Hematopoietic multipotent progenitor cell treated with erythropoietin and hydrocortisone succinate and interleukin-3 and kit ligand, for 4 days (in vitro differentiated cells): ENCODE measurements at places on chromosomes 2 and 18.

GRCh38 chr18:58205443-58206160, 161.6 kb downstream of the NEDD4L start:
- no peak for DNase-seq

GRCh38 chr2:161576421-161576820, 47.8 kb upstream of the SLC4A10 start:
- DNase-seq = peak; percentile 57

DNA sequence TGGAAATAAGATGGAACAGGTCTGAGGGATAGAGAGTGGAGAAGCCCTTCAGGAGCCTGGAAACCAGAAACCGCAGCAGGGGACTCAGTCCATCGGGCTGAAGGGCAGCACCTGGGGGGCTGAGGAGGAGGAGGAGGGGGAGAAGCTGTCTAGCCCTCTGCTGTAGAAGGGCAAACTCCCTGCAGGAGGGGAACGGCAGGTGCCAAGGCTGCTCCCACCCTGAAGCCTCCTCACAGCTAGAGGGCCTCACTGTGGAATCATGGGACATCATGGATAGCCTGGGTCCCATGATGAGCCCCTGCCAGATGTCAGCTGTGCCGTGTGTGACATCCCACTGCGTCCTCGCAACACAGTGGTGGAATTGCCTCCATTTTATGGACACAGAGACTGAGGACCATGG, 435 bp downstream of the MYO7B start:
- DNase-seq = no peak

GRCh38 chr2:241107031-241107783, 5.1 kb upstream of the MTERF4 start:
- DNase-seq = no peak

GRCh38 chr2:176638167-176639015, 369.1 kb downstream of the MTX2 start:
- DNase-seq = peak; percentile 73

DNA sequence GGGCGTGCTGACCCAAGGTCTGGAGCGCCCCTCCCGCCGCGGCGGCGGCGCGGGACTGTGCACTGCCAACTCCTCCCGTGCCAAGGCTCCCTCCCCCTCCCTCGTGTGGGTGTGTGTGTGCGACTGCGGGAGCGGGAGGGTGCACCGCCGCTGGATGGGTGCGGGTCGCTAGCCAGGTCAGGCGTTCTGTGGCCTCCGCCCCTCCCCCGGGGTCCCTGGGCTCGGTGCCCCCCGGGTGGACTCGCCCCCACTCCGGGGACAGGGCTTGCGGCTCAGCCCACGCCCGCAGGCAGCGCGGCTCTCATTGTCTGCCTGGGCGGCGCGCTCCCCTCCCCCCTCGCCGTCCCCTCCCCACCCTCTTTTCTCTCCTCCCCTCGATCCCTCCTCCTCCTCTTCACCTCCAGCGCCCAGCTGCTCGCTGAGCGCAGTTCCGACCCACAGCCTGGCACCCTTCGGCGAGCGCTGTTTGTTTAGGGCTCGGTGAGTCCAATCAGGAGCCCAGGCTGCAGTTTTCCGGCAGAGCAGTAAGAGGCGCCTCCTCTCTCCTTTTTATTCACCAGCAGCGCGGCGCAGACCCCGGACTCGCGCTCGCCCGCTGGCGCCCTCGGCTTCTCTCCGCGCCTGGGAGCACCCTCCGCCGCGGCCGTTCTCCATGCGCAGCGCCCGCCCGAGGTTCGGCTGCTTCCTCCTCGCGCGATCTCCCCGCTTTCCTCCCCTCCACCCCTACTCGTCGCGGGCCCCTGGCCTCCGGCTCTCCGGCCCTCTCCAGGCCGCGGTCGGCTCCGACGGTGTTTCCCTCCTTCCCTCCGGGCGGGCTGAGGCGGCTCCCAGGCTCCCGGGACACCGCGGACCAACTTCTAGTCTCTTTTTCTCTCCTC, at the start of gene GATA6:
GATA6 (plus strand) TSS at position 579 of the 878 bp plus-strand sequence. CDS start 1,556 bp downstream, outside the sequence.
- peak; percentile 83 for DNase-seq

GRCh38 chr2:165639504-165639903, 154.5 kb downstream of the GALNT3 start:
- no peak for DNase-seq

DNA sequence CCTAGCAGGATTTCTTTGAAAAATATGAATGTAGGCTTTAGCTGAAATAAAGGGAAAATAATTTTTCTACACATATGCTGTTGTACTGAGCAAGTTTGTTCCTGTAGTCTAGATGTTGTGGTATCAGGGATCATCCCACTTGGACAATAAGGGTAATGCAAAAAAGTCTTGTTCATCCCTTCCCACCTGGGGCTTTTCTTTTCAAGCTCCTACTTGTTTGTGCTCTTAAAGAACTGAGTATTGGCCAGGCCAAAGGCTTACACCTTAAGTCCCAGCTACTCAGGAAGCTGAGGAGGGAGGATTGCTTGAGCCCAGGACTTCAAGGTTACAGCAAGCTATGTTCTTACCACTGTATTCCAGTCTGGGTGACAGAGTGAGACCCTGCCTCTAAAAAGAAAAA, 35.5 kb downstream of the ZC3H6 start:
- no peak for DNase-seq

GRCh38 chr2:217626926-217627325, 375.9 kb downstream of the TNS1 start:
- DNase-seq = no peak

- DNase-seq = peak; percentile 63
These were observed 219.9 kb downstream of the SH3RF3 start for GRCh38 chr2:109348671-109349502.

DNA sequence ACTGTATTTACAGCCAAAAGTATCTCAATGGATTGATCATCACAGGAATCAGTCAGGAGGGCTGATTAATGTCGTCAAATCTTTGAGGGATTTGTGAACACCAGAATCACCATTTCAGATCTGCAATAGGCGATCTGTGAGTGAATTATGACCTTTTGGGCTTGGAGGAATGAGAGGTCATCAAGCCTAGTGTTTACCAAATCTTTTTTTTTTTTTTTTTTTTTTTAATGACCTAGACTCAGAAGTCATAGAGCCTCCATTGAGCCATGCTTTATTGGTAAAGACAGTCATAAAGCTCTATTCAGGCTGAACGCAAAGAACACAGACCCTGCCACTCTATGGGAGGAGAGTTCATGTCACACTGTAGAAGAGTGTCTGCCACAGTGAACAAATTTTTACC, 97.7 kb downstream of the SOCS6 start:
- no peak for DNase-seq

- DNase-seq = no peak
These were observed 108.4 kb upstream of the COPS8 start for GRCh38 chr2:236977063-236977851.

- no peak for DNase-seq
These were observed 106.2 kb upstream of the ARHGAP28 start for GRCh38 chr18:6623278-6623677.

- no peak for DNase-seq
These were observed 207.5 kb upstream of the FBXO11 start for GRCh38 chr2:48113767-48114166.
